ENCODE measurements at places on chromosomes 6 and 20.

- no peak for DNase-seq
Observed at GRCh38 chr6:101445527-101445926, 52.0 kb downstream of the GRIK2 start.

DNA sequence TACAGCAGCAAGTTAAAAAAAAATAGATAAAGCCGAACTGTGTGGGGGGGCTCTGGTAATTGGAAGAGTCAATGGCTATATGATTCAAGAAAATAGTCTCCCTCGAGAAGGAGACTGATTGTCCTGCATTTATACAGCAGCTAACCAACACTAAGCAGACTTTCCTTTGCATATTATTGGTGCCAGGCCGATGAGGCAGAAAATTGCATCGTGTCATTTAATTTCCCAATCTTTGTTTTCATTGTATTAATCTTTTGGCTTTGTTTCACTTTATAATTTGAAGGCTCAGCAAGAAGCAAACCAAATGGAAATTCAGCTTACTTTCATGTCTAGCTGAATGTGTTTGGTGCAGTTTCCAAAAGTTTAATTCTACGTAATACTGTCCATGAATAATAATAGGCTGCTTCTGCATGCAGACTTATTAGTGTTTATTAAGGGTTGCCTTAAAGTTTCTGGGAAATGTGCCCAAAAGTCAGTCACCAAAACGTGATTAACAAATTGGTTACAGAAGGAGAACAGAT is 258.5 kb downstream of the HACE1 start:
- no peak for DNase-seq

DNA sequence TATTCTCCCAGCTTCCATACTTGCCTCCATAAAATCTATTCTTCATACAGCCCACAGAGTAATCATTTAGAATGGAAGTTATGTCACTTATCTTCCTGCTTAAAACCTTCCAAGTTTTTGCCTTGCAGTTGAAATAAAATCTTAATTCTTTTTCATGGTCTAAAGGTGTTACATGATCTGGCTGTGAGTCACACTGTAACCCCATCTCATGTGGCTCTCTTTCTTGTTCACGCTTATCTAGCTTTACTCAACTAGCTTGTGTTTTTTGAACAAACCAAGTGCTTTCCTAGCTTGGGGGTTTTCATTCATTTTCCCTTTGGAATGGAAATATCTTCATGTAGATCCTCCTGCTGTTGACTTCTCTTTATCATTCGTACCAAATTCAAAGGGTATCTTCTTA is 23.6 kb upstream of the THEMIS start:
- DNase-seq, result no peak

GRCh38 chr6:144993870-144994269 is 708.7 kb downstream of the UTRN start:
- DNase-seq, result no peak

GRCh38 chr6:27814665-27815424 is 97.4 kb downstream of the OR2B2 start:
- DNase-seq, result no peak

DNA sequence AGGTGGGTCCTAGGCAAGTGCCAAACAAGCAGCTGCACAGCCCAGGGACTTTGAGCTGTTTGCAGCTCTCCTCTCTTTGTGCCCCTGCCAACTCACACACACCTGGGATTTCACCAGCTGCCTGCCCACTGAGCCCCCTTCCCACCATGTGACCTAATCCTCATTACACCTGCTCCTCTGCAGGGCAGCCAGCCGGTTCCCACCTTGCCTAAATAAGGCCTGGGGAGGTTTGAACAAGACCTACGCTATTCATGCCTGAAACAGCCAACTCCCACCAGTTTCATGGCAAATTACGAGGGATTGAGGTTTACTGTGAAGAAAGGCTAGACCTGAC is 92.6 kb upstream of the SOX4 start:
- no peak for DNase-seq

GRCh38 chr6:168962886-168963285 is 290.8 kb downstream of the THBS2 start:
- DNase-seq, result no peak

GRCh38 chr20:20786428-20786827 is 74.0 kb upstream of the RALGAPA2 start:
- DNase-seq, result no peak

DNA sequence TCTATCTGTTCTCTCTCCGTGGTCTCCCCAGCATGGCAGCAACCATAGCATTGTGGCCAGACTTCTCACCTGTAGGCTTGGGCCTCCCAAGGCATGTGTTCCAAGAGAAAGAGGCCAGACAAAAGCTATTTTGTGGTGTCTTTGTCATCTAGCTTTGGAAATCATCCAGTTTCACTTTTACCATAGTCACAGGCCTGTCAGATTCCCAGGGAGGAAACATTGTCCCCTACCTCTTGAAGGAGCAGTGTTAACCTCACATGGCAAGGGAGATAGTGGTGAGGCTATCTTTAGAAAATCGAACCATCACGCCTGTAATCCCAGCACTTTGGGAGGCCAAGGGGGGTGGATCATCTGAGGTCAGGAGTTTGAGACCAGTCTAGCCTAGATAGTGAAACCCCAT is 42.3 kb upstream of the RALGAPA2 start:
- no peak for DNase-seq

GRCh38 chr6:150543178-150543577 is 56.5 kb upstream of the PLEKHG1 start:
- DNase-seq, result no peak

- DNase-seq, result no peak
Observed at GRCh38 chr6:16704401-16705045, 56.7 kb downstream of the ATXN1 start.

- no peak for DNase-seq
Observed at GRCh38 chr20:52438326-52438963, 246.9 kb upstream of the ZFP64 start.

- DNase-seq, result no peak
Observed at GRCh38 chr6:32076321-32076809, 32.8 kb downstream of the TNXB start.

DNA sequence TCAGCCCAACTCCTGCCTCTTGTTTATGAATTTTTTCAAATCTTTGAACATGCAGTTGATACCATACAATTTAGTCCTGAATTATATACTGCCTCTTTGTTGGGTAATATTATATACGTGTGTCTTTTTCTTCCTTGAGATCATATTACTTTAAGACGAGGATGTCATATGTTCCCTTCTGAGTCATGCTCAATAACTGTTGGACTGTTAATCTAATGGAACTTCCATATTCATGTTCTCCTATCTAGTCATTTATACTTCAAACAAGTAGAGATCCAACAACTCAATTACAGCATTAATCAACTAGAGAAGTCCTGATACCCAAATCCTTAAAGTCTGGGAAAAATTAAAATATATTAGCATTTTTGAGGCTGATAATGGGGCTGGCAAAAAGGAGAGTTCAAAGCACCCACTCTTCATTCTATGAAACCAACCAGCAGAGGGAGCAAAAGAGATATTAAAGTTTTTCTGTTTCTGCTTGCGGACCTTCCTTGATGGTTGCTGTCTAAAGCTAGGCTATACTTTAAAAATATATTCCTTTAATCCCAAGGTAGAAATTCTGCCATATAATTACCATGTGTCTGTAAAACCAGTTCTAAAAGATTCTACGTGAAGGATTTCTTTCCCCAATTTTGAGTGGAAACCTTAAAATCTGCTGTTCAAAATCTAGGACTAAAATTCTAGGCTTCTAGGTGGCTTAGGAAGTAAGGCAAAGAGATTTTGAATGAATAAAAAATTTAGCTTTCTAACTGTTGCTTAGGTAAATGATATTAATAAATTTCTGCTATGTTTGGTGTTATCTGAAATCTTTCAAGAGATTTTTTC is 498.9 kb downstream of the BCKDHB start:
- peak; percentile 11 for DNase-seq

DNA sequence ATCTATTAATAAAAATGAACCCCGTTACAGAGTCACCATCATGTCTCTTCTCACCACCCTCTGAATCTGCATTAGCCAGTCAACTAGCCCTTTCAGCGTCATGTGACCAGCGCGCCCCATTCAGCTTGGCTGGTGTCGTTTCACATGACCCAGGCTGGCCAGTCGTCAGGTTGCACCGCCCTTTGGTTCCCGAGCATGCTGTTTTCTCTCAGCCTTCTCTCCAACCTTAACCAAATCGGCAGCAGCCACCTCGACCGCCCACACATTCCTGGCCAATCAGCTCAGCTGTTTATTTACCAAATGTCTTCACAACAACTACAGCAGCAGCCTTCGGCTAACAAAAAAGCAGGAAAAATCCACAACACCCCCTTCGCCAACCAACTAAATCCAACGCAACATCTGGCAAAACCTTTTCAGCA is 5.6 kb downstream of the SRSF3 start:
- no peak for DNase-seq

GRCh38 chr6:164122109-164122508 is 707.6 kb downstream of the QKI start:
- DNase-seq, result no peak

- DNase-seq, result no peak
Observed at GRCh38 chr6:36752187-36752885, 54.7 kb downstream of the RAB44 start.

DNA sequence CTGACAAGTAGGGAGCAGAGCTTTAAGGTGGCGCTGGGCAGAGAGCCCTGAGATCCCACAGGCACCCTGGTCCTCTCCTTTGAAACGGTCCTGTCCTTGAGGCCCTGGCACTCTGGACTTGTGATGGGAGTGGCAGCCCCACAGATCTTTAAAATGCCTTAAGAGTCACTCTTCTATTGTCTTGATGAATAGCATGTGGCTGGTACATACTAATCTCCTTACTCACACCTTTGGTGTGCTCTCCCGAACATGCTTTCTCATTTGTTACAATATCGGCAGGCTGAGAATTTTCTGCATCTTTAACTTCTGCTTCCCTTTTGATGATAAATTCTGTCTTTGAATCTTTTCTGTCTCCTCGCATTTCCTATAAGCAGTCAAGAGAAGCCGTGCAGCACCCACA is 333.8 kb downstream of the TFAP2A start:
- no peak for DNase-seq

DNA sequence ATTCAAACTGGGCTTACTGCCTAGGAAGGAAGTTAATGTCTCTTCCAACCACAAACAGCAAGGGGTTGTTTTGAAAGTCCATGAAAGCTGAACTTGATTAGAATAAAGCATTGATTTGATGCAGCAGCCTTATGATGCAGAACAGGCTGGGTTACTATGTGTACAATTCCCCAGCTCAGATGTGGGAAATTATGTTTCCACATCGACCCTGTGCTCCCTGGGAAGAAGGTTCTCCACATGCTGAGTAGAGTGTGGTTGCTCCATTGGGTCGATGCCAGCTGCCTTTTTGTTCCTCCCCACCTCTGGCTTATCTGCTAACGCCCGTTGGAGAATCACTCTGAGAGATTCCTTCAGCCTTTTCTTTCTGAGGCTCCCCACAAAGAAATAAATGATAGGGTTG is 1.2 kb downstream of the MAS1L start:
- DNase-seq, result no peak

- DNase-seq, result peak; percentile 44
Observed at GRCh38 chr6:130293800-130294199, 71.0 kb upstream of the SAMD3 start.

- DNase-seq, result no peak
Observed at GRCh38 chr6:27837625-27838057, 74.6 kb downstream of the OR2B2 start.

DNA sequence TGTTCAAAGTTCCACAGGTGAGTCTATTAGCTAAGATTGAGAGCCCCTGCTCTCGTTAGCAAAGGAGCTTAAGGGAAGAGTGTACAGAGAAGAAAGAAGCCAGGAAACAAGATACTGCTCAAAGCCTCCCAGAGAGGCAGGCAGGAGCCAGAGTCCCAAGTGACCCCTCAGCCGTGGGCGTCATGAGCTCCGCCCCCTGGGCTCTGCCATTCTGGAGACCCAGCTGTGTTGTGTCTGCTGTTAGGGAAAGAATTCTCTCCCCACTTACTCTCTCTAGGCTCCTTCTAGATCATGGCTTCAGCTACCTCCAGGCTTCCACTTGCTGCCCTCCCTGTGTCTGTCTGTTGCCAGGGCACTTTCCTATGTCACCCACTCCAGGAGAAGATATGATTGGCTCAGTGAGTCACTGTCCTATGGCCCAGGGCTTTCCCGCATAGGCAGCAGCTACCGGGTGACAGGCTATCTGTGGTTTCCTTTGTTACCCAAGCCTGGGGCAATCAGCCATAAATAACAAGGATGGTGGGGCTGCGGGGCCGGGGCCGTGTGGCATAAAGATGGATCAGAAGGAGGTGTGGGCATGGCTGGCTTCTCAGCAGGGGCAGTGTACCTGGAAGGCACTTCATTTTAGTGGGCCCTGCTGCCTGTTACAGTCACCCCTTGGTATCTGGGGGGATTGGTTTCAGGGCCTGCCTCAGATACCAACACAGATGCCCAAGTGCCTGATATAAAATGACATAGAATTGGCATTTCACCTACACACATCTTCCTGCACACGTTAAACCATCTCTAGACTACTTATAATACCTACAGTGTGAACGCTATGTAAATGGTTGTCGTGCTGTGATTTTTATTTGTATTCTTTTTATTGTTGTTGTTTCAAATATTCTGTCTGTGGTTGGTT is 118.9 kb downstream of the ARMC2 start:
- no peak for DNase-seq

GRCh38 chr20:884983-885952 is 30.9 kb downstream of the ANGPT4 start:
- DNase-seq, result peak; percentile 82

DNA sequence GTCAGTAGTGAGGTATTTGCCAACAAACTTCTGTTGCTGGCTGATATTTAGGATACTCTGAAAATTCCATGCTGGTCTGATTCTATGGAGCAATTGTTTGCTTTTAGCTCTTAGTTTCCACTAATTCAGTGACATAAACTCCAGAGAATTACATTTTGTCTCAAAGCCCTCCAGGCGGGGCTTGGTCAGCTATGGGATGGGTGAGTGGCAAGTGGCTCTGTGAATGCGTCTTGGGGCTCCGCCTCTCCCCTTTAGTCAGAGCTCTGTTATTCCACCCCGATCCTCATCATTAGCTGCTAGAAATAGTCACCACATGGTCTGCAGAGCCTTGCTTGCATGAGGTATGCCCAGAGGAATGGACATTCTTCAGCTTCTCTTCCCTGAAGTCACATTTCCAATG is 540.6 kb downstream of the QKI start:
- no peak for DNase-seq

GRCh38 chr20:62014889-62015537 is 50.7 kb downstream of the TAF4 start:
- no peak for DNase-seq

- DNase-seq, result no peak
Observed at GRCh38 chr6:90204327-90205056, 92.2 kb downstream of the BACH2 start.

Data from NT2/D1 (cell line).